WTC11 (cell line): ENCODE measurements at places on chromosomes 12 and 14. TPM values are rescaled to one million over a fixed set of nuclear protein-coding genes. Genes with fewer than 3 reads are reported as not detected.

Gene TAS2R42
- not detected in 3 replicates for total RNA-seq

Gene LHX5
- 1.5 to 3.0 TPM (median 1.6 TPM) in 3 replicates for total RNA-seq

Gene PPP4R3A
- total RNA-seq = 102 to 124 TPM (median 105 TPM) in 3 replicates

DNA sequence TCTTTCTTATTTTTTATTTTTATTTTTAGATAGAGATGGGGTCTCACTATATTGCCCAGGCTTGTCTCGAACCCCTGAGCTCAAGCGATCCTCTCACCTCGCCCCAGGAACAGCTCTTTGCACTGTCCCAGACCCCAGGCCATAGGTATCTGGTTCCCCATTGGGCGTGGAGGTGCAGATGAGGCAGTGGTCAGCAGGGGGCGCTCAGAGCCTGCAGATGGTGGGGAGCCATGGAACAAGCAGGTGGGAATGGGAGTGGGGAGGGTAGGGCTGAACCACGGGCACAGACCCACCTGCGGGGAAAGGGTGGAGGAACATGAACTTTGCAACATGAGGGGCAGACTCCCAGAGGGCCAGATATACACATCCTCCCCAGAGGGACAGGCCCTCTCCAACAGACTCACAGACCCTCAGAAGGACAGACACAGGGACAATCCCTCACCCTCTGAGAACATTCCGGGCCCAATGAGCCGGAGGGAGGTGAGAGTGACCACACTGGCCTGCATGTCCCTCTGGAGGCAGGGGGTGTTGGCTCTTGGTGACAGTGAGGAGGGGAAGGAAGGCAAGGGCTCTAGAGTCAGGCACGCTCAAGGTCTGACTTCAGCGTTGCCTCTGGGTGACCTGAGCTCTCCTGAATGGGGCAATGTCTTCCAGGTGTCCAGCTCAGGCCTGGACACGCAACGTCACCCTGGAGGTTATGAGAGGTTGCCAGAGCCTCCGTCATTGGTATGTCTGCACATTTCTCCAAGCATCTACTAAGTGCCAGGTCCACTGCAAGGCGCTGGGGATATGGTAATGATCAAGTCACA lies 34.9 kb downstream of the KRT80 start:
- H3K4me1 ChIP-seq = no peaks in the 10 kb centered on the region
- H3K36me3 ChIP-seq = no peaks in the 10 kb centered on the region
- peak; percentile 94 for DNase-seq
- no peaks in the 10 kb centered on the region for H3K27me3 ChIP-seq
- no peak overlapping the region for H3K4me3 ChIP-seq
- no peak overlapping the region for H3K27ac ChIP-seq

DNA sequence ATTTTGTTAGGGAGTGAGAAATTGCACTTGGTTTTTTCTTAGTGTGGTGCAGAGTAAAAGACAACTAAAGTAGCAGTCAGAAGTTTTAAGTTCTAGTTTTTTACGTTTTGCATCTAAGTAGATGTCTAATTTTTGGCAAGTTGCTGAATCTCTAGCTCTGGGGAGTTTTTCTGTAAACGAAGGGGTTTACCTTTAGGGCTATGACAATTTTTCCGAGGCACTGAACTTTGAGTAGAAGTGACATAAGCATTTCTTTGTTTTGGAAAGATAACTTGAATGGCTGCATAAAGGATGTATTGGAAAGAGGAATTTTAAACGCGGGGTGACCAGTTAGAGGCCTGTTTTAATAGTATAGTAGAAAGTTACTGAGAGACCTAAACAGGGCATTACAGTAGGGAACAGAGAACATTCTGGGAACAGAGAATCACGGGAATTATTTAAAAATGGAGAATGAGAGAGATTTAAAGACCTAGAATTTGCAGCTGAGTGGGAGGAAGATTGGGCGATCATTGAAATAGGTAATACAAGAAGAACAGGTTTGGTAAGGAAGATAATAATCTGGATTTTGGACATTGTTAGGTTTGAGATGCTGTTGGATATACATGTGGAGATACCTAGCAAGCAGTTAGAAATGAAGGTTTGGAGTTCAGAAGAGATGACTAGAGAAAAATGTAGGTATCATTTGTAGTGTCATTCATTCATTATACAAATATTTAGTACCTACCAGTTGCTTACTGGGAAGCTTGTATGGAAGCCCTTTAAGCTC lies 1.2 kb downstream of the ZNF410 start:
- no peak for DNase-seq
- peak overlapping the region; percentile 57 for H3K27ac ChIP-seq
- H3K36me3 ChIP-seq = peaks cover 7% of the 10 kb centered on the region

- H3K4me3 ChIP-seq = no peak overlapping the region
- no peak for DNase-seq
- no peaks in the 10 kb centered on the region for H3K27me3 ChIP-seq
- peaks cover 7% of the 10 kb centered on the region for H3K4me1 ChIP-seq
Measured at GRCh38 chr12:84888861-84889260, 23.7 kb downstream of the SLC6A15 start.

GRCh38 chr12:127388985-127389384 lies 878.0 kb upstream of the TMEM132C start:
- H3K27me3 ChIP-seq = peaks cover 3% of the 10 kb centered on the region; the same call in 1 of the 2 replicates
- no peak overlapping the region for H3K4me3 ChIP-seq
- H3K27ac ChIP-seq = no peak overlapping the region

Gene BDKRB2
- total RNA-seq = 0.17 to 0.30 TPM (median 0.18 TPM) in 3 replicates

- no peak overlapping the region for H3K4me3 ChIP-seq
- no peaks in the 10 kb centered on the region for H3K36me3 ChIP-seq
- no peaks in the 10 kb centered on the region for H3K27me3 ChIP-seq
- no peak overlapping the region for H3K27ac ChIP-seq
- H3K4me1 ChIP-seq = no peaks in the 10 kb centered on the region
Measured at GRCh38 chr12:71725011-71725410, 29.7 kb upstream of the RAB21 start.

Gene CABP1
- 10.1 to 14.1 TPM (median 10.7 TPM) in 3 replicates for total RNA-seq

- no peak for DNase-seq
- no peak overlapping the region for H3K4me3 ChIP-seq
- H3K4me1 ChIP-seq = peaks cover 17% of the 10 kb centered on the region
- peaks cover 33% of the 10 kb centered on the region for H3K36me3 ChIP-seq
- no peaks in the 10 kb centered on the region for H3K27me3 ChIP-seq
Measured at GRCh38 chr14:90294872-90295271, 36.9 kb downstream of the NRDE2 start.

GRCh38 chr14:100307766-100308426 lies 1.7 kb upstream of the SLC25A29 start:
- H3K4me3 ChIP-seq = peak overlapping the region; percentile 89
- peak overlapping the region; percentile 79; the same call in 1 of the 2 replicates for H3K27ac ChIP-seq
- peaks cover 49% of the 10 kb centered on the region for H3K4me1 ChIP-seq
- H3K27me3 ChIP-seq = peaks cover 6% of the 10 kb centered on the region

DNA sequence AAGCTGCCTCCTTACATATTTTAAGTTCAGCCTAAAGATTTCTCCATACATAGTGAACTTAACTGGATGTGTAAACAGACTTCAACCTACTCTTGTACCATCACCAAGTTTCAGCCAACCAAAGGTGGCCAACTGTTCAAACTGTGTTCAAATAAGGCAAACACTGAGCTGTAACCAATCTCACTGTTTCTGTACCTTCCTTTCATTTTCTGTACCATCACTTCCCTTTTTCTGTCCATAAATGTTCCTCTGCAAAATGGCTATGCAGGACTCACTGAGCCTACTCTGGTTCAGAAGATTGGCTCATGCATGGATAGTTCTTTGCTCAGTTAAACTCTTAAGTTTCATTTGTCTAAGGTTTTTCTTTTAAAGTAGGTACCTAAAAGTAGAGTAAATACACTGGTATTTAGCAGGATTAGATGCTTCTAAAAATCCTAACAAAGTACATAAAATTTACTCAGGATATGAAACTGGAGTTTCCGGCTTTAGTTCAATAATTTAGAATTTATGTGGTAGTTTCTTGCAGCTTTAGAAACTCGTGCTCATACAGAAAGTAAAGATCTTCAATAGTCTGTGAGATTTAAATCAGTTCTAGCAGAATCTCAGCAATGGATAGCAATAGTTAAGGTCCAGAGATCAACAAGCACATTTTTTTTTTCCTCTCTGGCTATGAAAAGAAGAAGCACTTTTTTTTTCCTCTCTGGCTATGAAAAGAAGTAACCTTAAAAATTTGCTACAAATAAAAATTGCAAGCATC lies 282.0 kb upstream of the PPFIA2 start:
- no peaks in the 10 kb centered on the region for H3K36me3 ChIP-seq
- DNase-seq = no peak
- no peaks in the 10 kb centered on the region for H3K4me1 ChIP-seq
- H3K4me3 ChIP-seq = no peak overlapping the region

GRCh38 chr12:12159988-12160387 lies 89.2 kb downstream of the BCL2L14 start:
- H3K27ac ChIP-seq = no peak overlapping the region
- H3K4me1 ChIP-seq = peaks cover 2% of the 10 kb centered on the region; the same call in 1 of the 2 replicates
- H3K36me3 ChIP-seq = peaks cover 36% of the 10 kb centered on the region
- no peaks in the 10 kb centered on the region for H3K27me3 ChIP-seq
- no peak for DNase-seq
- no peak overlapping the region for H3K4me3 ChIP-seq

Gene IFNG-AS1
- total RNA-seq = not detected in 3 replicates

- H3K4me1 ChIP-seq = peaks cover 26% of the 10 kb centered on the region
- no peak overlapping the region for H3K4me3 ChIP-seq
Measured at GRCh38 chr12:51921017-51921725, 13.9 kb downstream of the ACVRL1 start.

DNA sequence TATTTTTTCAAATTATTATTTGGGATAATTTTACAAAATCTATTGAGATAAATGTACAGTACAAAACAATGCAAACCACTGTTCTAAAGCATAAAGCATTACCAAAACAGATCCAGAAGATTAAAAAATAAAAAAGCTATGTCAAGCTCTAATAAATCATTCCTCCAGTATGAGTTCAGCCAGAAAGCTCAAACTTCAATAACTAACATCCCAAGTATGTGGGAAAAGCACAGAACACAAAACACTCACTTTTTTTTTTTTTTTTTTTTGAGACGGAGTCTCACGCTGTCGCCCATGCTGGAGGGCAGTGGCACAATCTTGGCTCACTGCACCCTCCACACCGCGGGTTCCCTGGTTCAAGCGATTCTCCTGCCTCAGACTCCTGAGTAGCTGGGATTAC lies 11.3 kb downstream of the SAV1 start:
- H3K36me3 ChIP-seq = peaks cover 25% of the 10 kb centered on the region
- H3K27ac ChIP-seq = no peak overlapping the region
- DNase-seq = no peak
- H3K4me1 ChIP-seq = peaks cover 59% of the 10 kb centered on the region
- no peaks in the 10 kb centered on the region for H3K27me3 ChIP-seq

Gene LMO3
- total RNA-seq = 22.2 to 29.8 TPM (median 23.3 TPM) in 3 replicates

Gene CFAP73
- total RNA-seq = 0.30 to 0.94 TPM (median 0.37 TPM) in 3 replicates

DNA sequence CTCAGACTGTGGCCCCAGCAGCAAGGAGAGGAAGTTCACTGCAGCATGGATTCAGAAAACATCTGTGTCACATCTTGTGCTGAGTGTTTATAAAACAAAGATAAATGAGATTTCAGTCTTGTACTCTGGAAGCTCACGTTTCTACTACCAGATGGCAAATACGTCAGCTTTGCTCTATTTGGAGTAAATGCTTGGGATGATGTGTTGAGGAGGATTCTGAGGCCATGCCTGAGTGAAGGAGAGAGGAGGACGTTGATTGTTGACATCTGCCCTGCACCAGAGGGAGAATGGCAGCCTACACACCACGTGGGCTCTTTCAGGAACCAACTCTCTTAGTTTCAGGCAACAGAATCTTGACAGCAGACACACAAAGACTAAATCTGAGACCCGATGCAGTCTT lies 188.9 kb downstream of the TMEM132C start:
- H3K36me3 ChIP-seq = peaks cover 65% of the 10 kb centered on the region
- H3K4me3 ChIP-seq = no peak overlapping the region
- DNase-seq = no peak
- no peaks in the 10 kb centered on the region for H3K4me1 ChIP-seq

DNA sequence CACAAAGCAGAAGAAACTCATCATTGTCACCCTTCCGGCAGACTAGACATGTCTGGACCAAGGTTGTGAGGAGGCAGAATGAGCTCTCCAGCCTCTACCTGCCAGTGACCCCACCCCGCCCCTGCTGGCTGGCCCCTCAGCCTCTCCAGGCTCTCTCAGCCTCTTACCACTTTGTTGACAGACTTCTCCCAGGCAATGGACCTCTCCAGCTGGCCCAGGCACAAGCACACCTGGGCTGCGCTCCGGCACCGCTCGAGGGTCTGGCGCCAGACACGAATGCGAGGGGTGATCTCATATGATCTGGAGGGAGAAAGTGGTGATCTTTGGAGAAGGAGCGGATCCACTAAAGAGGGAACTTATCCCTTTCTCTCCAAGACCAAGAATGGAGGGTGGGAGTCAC lies 30.3 kb downstream of the BAZ2A start:
- H3K4me1 ChIP-seq = peaks cover 7% of the 10 kb centered on the region
- peaks cover 65% of the 10 kb centered on the region for H3K36me3 ChIP-seq
- no peaks in the 10 kb centered on the region; the same call in 1 of the 2 replicates for H3K27me3 ChIP-seq
- no peak overlapping the region for H3K27ac ChIP-seq

GRCh38 chr12:16350682-16351081 lies 3.2 kb downstream of the MGST1 start:
- peaks cover 47% of the 10 kb centered on the region for H3K36me3 ChIP-seq
- H3K4me1 ChIP-seq = peaks cover 51% of the 10 kb centered on the region
- DNase-seq = no peak
- H3K4me3 ChIP-seq = peak overlapping the region; percentile 84
- peak overlapping the region; percentile 57 for H3K27ac ChIP-seq

GRCh38 chr14:75946785-75947184 lies 35.0 kb downstream of the TGFB3 start:
- peaks cover 1% of the 10 kb centered on the region; the same call in 1 of the 2 replicates for H3K36me3 ChIP-seq
- no peak for DNase-seq
- no peak overlapping the region for H3K27ac ChIP-seq
- peaks cover 4% of the 10 kb centered on the region for H3K4me1 ChIP-seq
- no peaks in the 10 kb centered on the region for H3K27me3 ChIP-seq

Gene CLEC9A
- not detected in 3 replicates for total RNA-seq

Gene PDZRN4
- 0.09 TPM in 1 of 3 replicates, not detected in the others for total RNA-seq

DNA sequence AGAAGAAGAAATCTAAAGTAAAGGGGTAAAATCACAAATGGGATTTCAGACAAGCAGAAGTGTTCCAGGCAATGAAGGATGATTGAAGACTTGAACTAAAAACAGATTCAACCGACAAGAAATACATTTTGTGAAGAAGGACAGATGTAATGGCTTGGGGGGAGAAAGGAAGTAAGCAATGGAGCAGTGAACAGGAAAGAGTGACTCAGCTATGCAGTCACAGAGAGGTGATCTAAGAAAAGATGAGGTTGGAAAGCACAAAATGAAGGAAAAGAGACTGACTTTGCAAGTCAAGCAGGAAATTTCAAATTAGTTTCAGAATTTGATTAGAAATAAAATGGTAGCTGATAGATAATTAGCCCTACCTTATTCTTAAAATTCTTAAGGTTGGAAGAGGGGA lies 66.5 kb downstream of the PUS7L start:
- H3K27me3 ChIP-seq = no peaks in the 10 kb centered on the region
- peaks cover 4% of the 10 kb centered on the region; the same call in 1 of the 2 replicates for H3K4me1 ChIP-seq
- no peak overlapping the region for H3K4me3 ChIP-seq

DNA sequence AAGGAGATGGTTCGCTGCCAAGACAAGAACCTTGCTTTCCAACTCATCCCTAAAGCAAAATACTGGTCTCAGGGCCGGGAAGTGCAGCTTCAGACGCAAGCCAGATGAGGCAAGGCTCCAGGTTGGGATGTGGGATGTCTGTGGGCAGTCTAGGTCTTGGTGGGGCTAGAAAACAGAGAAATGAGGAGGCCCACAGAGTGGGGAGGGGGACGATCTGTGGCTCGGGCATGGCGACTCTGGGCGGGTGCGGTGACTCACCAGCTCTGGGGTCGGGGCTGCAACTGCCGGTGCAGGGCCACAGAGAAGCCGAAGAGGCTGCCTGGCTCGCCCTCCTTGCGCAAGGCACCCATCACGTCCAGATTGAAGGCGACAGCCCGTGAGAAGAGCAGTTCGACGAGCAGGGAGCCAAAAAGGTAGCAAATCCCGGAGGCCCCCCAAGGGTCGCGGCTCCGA lies 459 bp downstream of the ITGA7 start:
- peak; percentile 52 for DNase-seq
- H3K27ac ChIP-seq = no peak overlapping the region
- peaks cover 36% of the 10 kb centered on the region for H3K4me1 ChIP-seq
- H3K36me3 ChIP-seq = no peaks in the 10 kb centered on the region
